ENCODE measurements at places on chromosomes 3 and 15.

GRCh38 chr15:22979238-22980188 is 655 bp downstream of the CYFIP1 start:
- DNase-seq = peak; percentile 75

DNA sequence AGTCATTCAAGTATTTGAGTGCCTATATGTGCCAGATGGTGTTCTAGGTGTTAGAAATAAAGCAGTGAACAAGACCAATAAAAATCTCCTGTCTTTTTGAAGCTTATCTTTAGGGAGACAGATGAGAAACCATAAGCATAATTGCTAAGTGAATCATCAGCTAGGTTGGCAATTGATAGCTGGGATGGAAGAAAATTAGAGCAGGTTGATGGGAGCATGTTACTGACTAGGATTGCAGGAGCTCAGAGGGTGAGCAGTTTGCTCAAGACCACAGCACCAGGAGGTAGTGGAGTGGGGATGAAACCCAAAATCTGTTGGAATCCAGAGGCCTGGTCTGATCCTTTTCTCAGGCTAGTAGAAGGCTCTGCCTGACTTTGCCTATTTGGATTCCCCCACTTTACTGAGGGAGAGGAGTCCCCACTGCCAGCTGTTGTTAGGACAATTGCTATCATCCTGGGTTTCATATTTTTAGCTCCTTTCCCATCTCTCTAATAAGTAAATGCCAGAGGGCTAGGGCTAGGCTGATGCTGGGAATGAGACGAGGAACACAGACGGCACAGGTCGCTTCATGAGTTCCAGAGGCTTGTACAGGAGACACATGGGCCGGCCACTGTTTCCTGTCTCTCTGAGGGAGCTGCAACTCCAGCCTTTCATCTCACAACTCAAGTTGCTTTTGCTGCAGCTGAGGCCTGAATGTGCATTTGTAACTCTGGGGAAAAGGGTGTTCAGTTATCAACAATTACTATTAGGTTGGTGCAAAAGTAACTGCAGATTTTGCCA is 102.9 kb downstream of the CACNA1D start:
- DNase-seq = no peak

GRCh38 chr15:65410036-65410435 is 12.7 kb downstream of the IGDCC4 start:
- DNase-seq = no peak

DNA sequence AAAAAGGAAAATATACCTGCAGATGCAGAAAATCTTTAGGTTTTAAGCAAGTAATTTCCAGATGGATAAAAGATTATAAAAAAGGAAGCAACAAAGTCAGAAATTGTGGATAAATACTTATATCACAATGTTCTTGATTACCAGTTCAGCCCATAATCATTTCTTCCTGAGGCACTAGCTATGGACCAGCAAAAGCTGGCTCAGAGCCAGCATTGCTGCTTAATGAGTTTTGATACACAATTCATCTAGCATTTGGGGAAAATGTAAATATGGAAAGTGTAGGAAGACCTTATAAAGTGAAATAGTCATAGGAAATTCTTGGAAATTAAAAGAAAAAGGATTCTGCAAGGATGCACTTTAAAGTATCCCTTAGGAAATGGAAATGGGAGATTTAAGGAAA is 168.3 kb upstream of the GBE1 start:
- DNase-seq = no peak

GRCh38 chr3:46029953-46030543 is 2.8 kb upstream of the XCR1 start:
- no peak for DNase-seq

DNA sequence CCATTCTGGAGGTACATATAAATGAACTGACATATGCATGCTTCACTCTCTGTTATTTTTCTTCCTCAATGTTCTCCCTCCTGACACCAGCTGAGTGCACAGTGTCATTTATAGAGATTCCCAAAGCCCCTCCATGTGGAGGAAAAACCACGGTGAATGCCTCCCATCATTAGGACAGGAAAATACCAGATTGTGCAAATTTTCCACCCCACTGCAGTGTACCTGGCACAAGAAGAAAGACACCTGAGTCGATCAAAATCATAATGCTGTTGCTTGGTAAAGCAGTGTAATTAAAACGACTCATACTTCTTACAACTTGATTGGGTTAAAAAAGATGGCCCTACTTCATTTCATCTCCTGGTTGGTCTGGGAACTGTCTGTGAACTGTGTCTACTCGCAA is 290.6 kb downstream of the IL5RA start:
- no peak for DNase-seq

- no peak for DNase-seq
Observed at GRCh38 chr3:721086-721485, 371.7 kb upstream of the CNTN6 start.

DNA sequence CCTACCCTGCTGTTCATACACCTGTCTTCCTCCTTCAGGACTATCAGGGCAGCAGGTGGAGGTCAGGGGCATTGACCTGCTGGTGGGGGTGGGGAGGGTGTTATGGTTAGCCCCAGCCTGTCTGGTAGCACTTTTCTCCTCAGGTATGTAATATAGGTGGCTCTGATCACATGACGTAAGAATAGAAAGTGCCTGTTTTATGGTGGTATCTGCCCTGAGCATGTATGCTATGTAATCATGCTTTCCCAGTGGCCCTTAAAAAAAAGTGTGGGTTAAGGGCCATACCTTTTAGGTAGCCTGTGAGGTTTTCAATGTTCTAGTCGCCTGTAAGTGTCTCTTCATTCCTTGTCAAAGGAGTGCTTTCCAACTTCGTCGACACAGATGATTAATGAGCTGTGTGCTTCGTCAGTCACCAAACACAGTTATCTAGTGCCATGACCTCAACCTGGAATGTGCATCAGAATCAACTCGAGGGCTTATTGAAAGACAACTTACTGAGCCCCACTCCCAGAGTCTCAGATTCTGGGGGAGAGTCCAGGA is 86.3 kb downstream of the KLHL25 start:
- DNase-seq = no peak

DNA sequence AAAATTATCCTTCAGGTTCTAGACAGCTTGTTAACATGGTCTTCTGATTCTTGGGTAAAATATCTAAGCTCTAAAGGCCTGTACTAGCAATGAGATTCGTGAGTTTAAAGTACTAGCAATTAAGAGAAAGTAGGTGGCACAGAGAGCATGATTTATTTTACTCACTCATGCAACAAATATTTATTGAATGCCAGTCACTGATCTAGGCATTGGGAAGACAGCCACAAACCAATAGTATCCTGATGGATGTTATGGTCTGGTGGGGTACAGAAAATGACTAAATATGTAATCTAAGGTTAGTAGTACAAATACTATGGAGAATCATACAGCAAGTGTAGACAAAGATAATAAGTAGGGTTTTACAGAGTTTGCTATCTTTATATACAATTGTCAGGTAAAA is 751.3 kb downstream of the ZNF385D start:
- no peak for DNase-seq

GRCh38 chr15:84840741-84841429 is 23.7 kb downstream of the ALPK3 start:
- peak; percentile 76 for DNase-seq

DNA sequence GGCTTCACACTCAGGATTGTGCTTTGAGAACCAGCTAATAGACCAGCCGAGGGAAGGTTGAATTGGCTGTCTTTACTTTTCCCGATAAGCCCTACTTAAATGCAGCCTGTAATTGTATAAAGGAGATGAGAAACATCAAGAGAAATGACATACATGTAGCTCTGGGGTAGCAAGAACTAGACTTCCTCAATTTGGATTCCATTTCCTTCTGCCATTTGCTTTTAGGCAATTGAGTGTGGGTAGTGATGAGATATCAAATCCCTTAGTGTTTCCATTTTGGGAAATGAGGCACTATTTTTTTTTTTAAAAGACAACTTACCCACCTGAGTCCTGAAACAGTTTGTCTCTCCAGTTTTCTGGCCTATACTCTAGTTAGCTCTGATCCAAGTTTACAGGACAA is 2.2 kb downstream of the INAFM2 start:
- no peak for DNase-seq

GRCh38 chr3:130973406-130973805 is 53.2 kb downstream of the ASTE1 start:
- DNase-seq = no peak

- no peak for DNase-seq
Observed at GRCh38 chr3:27670619-27671018, 51.5 kb downstream of the EOMES start.

- DNase-seq = no peak
Observed at GRCh38 chr3:127072971-127073783, 90.3 kb downstream of the PLXNA1 start.

- no peak for DNase-seq
Observed at GRCh38 chr3:53702776-53703530, 143.3 kb downstream of the CHDH start.

DNA sequence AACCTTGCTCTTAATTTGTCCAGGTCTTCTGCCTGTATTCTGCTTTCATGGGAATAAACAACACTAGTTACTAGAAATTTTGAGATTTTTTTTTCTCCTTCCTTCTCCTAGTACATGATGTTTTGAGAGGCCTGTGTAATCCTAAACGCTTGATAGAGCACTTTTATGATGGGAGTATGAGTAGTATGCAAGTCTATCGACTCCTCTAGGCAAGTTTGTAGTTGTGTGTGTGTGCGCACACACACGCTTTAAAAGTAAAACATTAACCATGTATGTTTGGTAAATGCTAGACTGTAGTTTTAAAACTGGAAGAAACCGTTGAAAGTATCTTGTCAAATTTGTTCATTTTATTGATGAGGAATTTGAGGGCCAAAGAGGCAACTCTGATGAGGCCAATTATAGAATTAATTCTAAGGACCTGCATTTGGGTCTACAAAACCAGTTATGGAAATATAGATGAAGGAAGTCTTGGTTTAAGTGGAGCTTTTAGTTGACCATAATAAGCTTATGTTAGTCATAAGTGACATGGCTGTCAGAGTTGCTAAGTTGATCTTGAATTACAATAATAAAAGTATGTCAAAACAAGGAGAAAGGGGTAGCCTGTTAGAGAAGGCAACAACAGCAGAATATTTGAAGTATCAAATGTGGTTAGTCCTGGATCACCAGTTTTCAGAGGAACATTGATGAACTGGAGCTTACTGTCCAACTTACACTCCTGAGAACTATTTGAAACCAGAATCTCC is 47.1 kb downstream of the AKAP13 start:
- no peak for DNase-seq

- DNase-seq = no peak
Observed at GRCh38 chr3:13088028-13089006, 15.1 kb upstream of the IQSEC1 start.

DNA sequence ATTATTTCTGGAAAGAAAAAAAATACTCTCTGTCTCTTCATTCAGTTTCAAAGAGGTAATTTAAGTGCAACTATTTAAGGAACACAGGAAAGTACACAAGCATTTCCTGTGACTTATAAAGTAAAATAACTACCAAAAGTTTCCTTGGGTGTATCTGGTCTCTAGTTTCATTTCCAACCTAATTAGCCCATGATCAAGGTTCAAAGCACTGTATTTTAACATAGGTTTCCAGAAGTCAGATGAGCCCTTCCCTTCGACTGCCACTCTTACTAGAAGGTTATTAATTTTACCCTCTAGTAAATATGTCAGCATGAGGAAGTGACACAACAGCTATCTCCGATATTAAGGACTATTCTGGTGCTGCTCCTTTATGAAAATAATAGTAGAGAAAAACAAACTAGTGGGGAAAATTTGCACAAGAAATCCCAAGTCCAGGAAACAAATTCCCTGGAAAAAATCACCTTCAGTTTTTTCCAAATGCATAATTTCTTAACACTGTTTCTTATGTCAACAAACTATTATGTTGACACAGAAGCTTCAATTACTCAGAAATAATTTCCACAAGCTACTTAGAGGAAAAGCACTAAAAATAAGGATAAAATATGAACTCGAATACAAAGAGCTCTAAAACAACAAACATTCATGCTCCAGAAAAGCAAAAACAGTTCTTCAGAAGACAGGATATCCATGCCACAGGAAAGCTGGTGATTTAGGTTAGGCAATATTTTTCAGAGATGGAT is 35.3 kb downstream of the CCPG1 start:
- DNase-seq = no peak

DNA sequence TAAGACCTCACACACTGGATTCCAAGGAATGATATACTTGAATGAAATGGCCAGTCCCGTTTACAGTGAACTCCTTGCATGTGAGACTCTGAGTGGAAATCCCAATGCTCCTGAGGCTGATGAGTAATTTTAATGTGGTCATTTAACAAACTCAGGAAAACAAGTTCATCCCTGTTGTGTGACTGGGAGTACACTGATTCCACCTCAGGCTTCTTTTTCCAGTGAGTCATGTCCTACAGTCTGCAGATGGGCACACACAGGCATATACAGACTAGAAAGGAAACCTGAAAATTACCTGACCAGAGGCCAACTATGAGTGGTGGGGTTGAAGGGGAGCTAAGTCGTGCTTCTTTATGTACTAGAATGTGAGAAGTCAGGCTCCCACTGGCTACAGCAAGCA is 5.8 kb downstream of the SQOR start:
- peak; percentile 65 for DNase-seq

DNA sequence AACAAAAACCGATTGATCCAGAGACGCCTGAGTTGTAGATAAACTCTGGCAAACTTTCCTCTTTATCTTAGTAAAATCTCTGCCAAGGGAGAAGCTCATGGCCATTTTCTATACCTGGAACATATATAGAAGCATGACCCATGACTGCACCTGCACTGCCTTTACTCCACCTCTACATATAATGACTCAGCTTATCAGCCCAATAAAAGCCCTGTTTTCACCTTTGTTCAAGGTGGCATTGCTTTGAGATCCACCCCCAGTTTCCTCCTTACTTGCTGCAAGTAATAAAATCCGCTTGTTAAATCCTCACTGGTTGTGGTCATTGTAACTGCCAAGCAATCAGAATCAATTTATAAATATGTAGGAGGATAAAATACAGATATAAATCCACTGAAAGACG is 1280.4 kb downstream of the NSUN3 start:
- DNase-seq = no peak

- DNase-seq = no peak
Observed at GRCh38 chr3:39937874-39938273, 128.5 kb downstream of the MYRIP start.

DNA sequence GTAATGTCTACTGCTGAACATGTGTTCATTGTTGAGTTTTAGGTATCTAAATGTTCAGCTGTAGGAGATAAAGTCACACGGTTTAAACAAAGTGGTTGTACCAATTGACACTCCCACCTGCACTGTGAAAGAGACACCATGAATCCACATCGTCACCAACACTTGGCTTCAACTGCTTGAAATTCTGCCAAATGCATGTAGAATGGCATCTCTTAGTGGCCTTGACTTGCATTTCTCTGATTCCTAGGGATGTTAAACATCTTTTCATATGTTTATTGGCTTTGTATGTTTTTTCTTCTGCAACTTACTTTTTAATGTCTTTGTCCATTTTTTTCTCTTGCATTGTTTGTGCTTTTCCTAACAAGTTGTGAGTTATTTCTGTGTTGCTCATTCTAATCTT is 43.4 kb downstream of the RPLP1 start:
- DNase-seq = no peak

- DNase-seq = no peak
Observed at GRCh38 chr15:77657634-77658238, 25.0 kb upstream of the LINGO1 start.

DNA sequence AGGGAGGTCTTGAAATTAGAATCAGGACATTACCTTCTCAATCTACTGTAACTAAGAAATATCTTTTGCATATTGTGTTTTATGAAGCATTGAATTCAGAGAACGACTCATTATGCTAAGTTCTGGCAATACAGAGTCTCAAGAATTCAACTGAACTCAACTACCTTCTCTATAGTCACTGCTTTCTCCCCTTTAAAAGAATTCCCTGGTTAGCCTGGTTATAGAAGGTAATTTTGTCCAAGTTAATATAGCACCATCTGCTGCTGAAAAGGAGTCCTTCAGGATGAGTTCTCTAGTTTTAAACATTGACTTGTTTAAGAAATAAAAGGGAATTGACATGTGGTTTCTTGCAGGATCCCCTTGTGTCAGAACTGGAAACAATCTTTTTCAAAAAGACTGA is 60.2 kb downstream of the IL16 start:
- no peak for DNase-seq

Data from urothelium cell line (cell line).